ENCODE measurements at places on chromosomes 6 and 20.

DNA sequence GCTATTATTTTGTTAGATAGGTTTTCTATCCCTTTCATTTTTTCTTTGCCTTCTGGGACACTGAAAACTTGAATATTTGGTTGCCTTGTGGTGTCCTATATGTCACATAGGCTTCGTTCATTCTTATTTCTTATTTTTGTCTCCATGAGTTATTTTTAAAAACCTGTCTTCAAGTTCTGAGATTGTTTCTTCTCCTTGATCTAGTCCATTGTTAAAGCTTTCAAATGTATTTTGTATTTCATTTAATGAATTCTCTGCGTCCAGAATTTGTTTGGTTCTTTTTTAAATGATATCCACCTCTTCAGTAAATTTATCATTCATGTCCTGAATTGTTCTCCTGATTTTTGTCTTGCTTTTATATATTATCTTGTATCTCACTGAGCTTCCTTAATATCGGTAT is 243.2 kb upstream of the BMP2 start:
- no peak for DNase-seq

- no peak for DNase-seq
These were observed 12.2 kb downstream of the BEND3 start for GRCh38 chr6:107103082-107103481.

- DNase-seq = no peak
These were observed 185.7 kb upstream of the EYA4 start for GRCh38 chr6:133055441-133055966.

- DNase-seq = no peak
These were observed 14.7 kb downstream of the AKIRIN2 start for GRCh38 chr6:87687296-87687695.

DNA sequence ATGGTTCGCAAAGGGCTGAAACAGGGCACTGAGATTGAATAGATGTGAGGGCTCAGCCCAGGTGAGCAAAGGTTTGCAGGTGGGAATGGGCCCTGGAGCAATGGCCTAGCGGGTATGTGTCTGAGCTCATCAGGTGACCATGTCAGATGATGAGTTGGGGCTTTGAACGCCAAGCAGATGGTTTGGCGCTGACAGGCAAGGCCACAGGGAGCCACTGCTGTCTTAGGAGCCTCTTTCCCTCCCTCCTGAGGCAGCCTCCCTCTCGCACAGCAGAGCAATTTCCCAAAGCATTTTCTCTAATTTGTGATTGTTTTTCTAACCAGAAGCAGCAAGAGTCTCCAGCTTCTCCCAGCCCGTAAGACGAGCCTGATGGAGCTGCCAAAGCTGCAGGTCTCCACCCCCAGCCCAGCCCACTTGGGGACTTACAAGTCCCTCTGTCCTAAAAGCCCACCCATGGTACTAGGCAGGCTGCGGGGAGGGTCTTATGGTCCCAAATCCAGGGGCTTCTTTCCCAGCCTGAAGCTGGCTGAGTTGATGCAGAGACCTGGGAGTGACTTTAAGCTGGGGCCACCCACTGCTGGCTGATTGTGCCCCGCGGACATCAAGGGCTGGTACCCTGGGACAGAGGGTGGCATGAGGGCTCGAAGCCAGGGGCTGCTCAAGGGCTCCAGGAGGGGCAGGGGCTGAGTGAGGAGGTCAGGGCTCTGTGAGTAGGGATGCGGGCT is 11.6 kb downstream of the CDH22 start:
- no peak for DNase-seq

GRCh38 chr6:152048921-152049320 is 241.4 kb downstream of the ESR1 start:
- DNase-seq = no peak

DNA sequence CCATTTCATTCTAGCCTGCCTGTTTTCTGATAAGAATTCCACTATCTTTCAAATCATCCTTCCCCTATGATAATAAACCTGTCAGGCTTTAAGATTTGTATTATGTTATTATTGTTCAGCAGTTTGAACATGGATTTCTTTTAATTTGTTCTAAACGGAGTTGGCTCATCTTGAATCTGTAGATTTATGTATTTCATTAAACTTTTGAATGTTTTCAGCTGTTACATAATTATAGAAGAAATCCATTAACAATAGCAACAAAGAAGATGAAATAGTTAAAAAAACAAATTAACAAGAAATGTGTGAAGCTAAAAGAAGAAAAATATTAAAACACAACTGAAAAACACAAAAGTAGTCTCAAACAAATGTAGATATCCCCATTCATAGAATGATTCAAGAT is 223.7 kb upstream of the RUNX2 start:
- DNase-seq = no peak

DNA sequence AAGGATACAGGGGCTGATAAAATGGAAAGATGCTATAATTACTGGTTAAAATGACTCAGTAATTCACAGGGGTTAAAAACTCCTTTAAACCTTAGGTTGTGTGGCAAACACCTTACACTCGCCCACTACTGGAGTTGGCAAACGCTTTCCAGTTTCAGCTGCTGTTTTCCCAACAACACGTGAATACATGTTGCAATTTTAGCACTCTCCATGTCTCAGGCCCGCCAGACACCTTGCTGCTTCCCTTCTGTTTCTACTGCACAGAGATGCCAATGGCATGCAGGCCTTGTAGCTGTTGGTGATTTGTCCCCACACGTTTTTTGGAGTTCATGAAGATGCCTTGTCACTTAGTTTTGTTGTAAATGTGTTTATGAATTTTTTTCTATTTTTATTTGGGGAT is 5.3 kb upstream of the TTPAL start:
- DNase-seq = no peak

DNA sequence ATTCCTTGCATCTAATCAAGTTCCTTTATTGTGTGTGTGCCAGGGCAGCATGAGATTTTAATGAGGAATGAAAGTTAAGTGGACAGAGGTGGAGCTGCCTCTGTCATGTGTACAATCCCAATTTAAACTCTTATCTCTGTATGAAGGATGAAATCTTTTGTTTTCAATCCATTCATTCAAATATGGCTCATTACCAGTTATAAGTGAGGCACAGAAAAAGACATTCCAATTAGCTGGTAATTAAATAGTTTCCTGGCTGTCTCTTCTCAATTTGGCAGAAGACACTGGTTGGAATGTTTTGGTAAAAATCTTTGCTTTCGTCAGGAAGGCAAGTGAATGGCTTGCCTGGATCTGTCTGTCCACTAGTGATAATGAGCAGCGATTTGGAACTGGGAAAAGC is 46.4 kb downstream of the CLVS2 start:
- DNase-seq = no peak

GRCh38 chr6:27472182-27472616 is 706 bp downstream of the ZNF184 start:
- peak; percentile 44 for DNase-seq

DNA sequence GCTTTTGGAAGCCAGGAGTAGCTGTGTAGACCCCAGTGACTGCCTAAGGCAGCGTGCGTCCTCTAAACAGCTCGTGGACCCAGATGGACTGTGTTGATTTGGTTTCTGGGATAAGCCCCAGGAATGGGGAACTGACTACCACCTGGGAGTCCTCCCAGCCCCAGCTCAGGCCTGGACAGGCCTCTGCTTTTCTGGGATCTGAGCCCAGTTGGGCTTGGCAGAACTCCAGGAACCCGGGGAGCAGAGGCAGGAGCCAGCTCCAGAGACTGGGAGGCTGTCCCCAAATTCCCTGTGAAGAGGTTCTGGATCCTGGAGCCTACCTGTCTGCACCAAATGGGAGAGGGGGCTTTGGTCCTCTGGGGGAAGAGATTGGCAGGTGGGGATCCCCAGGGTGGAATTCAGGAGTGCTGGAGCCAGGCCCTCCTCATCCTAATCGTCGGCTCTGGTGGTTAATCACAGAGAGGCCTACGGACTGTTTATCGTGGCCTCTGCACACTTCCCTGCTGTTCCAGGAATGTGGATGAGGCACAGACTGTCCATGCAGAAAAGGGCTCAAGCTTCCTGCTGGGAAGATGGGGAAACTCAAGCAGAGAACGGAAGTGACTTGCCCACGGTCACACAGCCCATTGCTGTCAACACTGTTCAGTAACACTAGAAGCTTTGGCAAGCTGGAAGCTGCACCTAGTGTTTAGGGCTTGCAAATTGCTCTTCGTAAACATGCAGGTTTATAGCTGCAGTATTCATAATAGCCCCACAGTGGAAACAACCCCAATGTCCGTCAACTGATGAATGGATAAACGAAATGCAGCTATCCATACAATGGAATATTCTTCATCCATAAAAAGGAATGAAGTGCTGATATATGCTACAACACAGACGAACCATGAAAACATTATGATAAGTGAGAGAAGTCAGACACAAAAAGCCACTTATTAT is 100.6 kb downstream of the KCNB1 start:
- DNase-seq = no peak

DNA sequence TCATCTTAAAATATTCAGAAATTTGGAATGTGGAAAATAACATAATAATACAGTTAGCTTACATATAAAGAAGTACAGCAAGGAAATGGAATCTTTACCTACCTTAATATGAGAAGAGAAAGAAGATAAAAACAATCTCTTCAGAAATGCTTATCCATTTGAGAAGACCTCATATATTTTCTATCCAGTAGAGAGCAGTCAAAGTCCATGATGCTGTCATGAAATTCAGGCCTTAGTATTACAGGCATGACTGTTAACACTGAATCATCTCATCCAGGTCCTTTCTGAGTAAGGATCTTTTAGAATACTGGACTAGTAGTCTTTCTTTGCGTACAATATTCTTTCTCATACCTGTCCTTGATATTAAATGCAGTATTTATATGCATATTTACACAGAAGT is 713.4 kb downstream of the CD109 start:
- DNase-seq = no peak

- no peak for DNase-seq
These were observed 96.1 kb downstream of the COL12A1 start for GRCh38 chr6:75109765-75110164.

GRCh38 chr6:69390125-69390524 is 406.7 kb downstream of the LMBRD1 start:
- no peak for DNase-seq

GRCh38 chr6:17879184-17879583 is 108.3 kb downstream of the KIF13A start:
- no peak for DNase-seq

DNA sequence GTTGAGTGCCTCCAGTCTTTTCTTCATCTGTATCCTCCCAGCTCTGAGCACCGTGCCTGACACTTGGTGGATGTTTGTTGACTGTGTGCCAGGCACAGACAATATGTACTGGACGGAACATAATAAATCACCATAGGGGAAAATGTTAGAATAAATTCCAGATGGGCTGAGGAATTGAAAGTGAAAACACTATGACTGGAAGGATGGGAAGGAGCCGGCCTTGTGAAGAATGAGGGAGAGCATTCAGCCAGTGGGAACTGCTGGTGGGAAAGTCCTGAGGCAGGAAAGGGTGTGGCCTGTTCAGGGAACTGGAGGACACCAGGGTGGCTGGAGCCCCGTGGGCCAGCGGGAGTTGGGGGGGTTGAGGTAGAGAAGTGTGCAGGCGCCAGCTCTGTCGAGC is 75.4 kb downstream of the MTHFD1L start:
- DNase-seq = no peak

DNA sequence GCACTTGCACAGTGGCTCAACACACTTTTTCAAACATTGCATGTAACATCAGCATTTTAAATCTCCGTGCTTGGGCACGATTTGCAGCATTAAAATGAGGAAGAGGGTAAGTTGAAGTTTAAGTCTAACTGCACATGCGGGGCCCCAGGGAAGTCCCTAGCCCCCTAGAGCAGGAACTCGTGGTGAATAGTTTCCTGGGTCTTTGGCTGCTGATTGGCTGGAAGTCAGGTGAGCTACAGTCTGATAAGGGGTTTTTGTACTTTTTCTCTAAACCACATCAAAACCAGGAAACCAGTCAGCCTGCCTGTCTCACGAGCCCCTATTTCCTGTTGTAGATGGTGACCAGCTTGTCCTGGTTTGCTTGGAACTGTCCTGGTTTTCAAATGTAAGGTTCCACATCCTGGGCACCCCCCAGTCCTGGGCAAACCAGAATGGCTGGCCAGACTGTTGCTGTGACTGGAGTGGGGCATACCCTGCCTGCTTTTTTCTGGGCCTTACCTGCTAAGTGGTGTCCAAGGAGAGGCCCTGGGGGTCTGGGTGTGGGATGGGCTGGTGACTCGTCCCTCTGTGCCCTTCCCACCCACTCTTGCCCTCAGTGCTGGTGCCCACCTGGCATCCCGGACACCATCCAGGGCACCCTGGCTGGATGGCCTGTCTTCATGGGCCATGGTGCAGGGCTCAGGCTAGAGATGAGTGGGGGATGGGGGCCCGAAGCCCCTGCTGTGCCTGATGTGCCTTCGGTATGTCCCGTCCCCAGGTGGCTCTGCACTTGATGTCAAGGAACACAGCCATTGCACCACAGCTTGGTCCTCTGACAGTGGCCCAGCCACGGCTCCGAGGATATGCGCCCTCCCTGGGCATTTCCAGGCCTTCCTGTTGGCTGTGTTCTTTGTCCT is 31.8 kb downstream of the SUN5 start:
- peak; percentile 75 for DNase-seq

- DNase-seq = no peak
These were observed 98.0 kb upstream of the SLC24A3 start for GRCh38 chr20:19114410-19114809.

GRCh38 chr6:114020196-114020595 is 49.2 kb upstream of the HDAC2 start:
- DNase-seq = no peak

- no peak for DNase-seq
These were observed 48.9 kb upstream of the BHLHE23 start for GRCh38 chr20:63055575-63056235.

- DNase-seq = no peak
These were observed 68.8 kb upstream of the TNFAIP3 start for GRCh38 chr6:137798261-137798660.

DNA sequence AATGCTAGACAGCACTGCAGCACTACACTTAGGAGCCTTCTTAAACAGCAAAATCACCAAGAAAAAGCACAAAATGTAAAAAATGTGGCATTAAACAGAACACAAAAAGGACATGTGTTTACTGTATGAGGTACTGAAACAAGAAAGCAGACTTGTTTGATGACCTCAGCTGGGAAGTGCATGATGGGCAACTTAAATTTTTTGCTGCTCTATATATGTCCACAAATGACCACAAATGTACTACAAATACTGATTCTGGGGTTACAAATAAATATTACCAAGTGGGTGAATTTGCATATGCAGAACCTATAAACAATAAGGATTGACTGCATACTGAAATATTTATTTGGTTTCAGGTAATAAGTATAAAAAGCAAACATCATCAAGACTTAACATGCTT is 13.1 kb downstream of the RAB23 start:
- no peak for DNase-seq

GRCh38 chr6:2949121-2949520 is 22.2 kb downstream of the SERPINB6 start:
- no peak for DNase-seq

- DNase-seq = no peak
These were observed 316.0 kb downstream of the CLIC5 start for GRCh38 chr6:45699663-45700062.
